Purkinje cell (primary cell): ENCODE measurements at places on chromosomes 7 and 10. TPM values are rescaled to one million over a fixed set of nuclear protein-coding genes. Genes with fewer than 3 reads are reported as not detected.

Gene CALML5
- not detected in 2 replicates for polyA plus RNA-seq

Gene HYAL4
- not detected in 2 replicates for polyA plus RNA-seq

Gene ZNF804B
- 0.08 TPM in 1 of 2 replicates, not detected in the other for polyA plus RNA-seq

Gene CYP2C19
- polyA plus RNA-seq = 0.94 and 2.6 TPM in 2 replicates

Gene CRYGN
- not detected in 2 replicates for polyA plus RNA-seq

Gene GNGT1
- not detected in 2 replicates for polyA plus RNA-seq

Gene GNAT3
- not detected in 2 replicates for polyA plus RNA-seq

Gene ATOH7
- 1.2 and 1.5 TPM in 2 replicates for polyA plus RNA-seq

Gene OR9A2
- polyA plus RNA-seq = not detected in 2 replicates

Gene MYOF
- polyA plus RNA-seq = 0.17 and 0.38 TPM in 2 replicates

Gene CYP26A1
- 0.73 and 3.0 TPM in 2 replicates for polyA plus RNA-seq

Gene CABCOCO1
- not detected in 2 replicates for polyA plus RNA-seq
